Activated CD8-positive, alpha-beta memory T cell treated with anti-CD3 and anti-CD28 coated beads for 1 hour (primary cell): ENCODE measurements at places on chromosomes 4 and X.

GRCh38 chrX:66022632-66023384 is 17.1 kb downstream of the VSIG4 start:
- no peak for DNase-seq

DNA sequence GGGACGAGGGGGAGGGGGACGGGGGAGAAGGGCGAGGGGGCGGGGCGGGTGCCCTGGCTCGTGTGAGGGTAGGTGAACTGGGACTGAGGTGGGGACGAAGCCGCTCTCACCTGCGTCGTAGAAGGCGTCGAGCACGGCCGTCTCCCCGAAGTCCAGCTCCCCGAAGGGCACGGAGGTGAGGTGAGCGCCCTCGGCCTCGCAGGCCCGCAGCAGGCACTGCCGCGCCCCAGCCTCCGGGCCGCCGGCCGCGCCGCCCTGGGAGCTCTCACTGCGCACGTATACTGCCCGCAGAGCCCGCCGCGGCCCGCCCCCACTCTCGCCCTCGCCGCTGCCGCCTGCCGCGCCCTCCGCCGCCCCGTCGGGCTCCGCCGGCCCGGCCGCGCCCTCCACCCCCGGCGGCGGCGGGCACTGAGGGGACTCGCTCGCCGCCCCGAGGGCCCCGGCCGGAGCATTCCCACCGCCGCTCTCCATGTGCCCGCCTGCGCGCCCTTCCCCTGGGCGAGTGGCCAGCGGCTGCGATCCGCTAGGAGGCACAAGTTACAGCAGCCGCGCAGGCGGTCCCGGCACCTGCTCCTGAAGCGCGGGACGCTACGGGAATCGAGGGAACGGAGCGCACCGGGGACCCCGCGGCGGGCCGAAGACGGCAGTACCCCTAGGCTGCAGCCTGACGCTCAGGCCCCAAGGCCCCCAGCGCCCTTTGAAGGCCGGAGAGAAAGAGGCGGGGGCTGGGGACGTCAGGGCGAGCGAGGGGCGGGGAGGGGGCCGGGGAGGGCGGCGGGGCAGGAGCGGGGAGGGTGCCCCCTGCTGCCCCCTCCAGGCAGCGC is at the start of gene MAP3K15:
Gene MAP3K15 (minus strand): TSS at position 718 of the 824 bp plus-strand sequence. CDS start 247 bp downstream, at position 471.
- no peak for DNase-seq

- DNase-seq, result no peak
Observed at GRCh38 chrX:129665916-129666644, 11.3 kb upstream of the APLN start.

GRCh38 chr4:26218677-26219605 is 101.9 kb upstream of the RBPJ start:
- DNase-seq, result no peak

DNA sequence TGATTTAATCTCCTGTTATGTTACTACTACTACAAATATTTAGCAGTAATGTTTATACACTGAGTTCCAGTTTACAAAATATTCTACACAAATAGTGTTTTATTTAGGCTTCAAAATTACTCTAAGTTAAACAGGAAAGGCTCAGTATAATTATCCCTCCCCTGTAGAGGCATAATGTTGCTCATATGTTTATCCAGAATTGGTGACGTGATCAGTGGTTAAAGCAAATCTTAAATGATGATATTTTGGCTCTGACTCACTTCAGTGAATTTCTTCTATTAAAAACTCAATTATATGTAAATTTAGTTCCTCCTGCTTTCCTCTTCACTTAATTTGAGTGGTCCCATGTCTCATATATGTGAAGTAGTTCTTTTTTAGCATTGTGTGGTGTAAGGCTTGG is 438.5 kb downstream of the ADGRL3 start:
- DNase-seq, result no peak

GRCh38 chr4:26073886-26074560 is 160.0 kb downstream of the SMIM20 start:
- DNase-seq, result no peak

- DNase-seq, result no peak
Observed at GRCh38 chr4:27098034-27098433, 237.4 kb downstream of the STIM2 start.
